ENCODE measurements at places on chromosomes 1 and 21.

DNA sequence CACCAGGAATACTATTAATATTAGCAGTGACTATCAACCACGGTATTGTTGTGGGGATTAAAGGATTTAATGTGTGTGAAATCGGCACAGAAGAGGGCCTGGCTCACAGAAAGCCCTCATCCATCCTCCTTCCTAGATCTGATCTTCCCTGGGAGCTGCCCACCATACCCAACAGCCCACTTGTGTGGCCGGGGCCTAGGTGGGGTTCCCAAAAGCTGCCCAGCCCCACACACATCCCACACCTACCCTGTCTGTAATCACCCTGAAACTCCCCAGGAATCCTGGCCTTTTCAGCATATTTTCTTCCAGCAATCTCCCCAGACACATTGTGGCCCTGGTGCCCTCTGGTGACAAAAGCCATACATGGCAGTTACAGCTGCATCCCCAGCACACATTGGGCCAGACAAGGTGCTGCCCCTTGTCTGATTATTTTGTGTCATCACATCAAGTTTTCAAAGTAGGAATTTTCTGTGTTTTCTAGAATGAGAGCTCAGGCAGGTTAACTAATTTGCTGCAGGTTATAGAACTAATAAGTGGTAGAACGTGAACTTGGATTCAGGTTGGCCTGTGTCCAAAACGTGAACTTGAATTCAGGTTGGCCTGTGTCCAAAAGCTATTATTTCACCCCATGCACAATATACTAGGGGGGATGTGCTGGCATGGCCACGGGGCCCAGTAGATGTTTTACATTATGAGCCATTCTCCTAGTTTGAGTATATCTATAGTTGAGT lies 5.3 kb upstream of the SLC6A9 start:
- DNase-seq = no peak

DNA sequence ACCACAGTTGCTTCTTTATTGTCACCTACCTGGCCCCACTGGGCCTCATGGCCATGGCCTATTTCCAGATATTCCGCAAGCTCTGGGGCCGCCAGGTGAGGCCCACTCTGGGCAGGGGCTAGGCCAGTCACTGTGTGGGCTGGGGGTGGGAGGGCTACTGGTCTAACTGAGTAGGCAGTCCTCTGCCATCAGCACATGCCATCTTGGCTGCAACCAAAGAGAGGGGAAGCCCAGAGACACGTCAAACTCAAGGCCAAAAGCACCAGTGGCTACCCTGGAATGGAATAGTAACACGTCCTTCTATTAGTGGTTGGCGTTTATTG lies 4.0 kb downstream of the HCRTR1 start:
- no peak for DNase-seq

- DNase-seq = no peak
Observed at GRCh38 chr1:39199593-39199992, 4.9 kb upstream of the MACF1 start.

DNA sequence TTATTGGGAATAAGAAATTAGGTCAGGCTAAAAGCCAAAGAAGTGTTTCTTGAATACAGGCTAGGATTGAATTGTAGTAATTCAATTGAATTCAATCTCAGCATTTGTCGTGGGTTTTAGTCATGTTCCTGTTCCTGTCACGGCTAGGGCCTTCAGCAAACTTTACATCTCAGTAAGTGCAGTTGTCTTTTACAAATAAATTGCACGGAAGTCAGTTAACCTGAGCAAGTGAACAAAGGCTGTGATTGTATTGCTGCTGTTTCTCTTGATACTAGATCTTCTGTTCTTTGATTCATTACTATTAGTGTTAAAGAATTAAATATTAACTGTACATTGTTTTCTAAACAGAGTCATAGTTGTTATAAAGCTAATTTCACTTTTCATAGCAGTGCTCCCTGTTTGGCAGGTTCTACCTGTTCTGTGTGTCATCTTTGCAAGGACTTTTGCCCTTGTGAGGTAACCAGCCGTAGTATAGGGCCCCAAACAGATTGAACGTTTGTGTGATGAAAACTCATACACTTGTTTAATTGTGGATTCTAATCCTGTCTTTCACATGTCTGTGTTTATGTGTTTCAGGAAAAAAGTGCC lies 164.4 kb downstream of the EDEM3 start:
- no peak for DNase-seq

Measured in NCI-H524 treated with DMSO at 0.1 percent for 48 hours (cell line).